ENCODE measurements at places on chromosomes 16 and 17.

- DNase-seq = no peak
Measured at GRCh38 chr17:63082273-63082861, 116.3 kb downstream of the TANC2 start.

DNA sequence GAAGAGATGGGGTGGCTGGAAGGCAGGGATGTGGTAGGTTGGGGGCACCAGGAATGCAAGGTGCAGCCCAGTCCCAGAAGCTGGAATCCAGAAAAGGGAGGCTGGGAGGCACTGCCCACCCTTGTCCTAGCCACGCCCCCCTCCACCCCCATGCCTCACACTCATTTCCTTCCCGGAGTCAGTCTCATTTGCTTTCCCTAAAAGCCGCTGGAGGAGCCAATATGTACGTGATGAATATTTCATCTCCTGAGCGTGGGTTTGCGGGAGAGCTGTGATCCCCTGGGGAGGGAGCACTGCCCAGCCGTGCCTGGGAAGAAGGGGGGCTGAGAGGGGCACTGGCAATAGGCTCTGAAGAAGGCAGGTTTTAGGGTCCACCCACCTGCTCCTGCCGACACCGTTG is 124.5 kb upstream of the LHX1 start:
- no peak for DNase-seq

GRCh38 chr17:81888105-81888987 is 3.0 kb downstream of the ALYREF start:
- DNase-seq = no peak

DNA sequence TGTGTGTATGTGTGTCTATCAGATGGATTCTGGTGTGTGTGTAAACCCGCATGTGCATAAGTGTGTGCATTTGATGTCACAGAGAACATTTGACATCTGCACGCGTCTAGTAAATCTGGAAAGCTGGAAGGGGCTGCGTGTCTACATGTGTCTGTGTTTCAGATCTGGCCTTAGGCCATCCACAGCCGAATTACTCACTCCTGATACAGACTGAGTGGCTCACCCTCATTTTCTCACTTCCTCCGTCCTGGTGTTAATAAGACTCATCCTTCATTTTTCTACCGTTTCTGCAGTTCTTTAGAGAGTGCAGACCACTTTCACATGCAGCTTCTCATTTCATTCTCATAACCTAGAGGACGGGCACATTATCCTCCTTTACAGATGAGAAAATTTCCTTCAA is 491.6 kb downstream of the CDH13 start:
- no peak for DNase-seq

DNA sequence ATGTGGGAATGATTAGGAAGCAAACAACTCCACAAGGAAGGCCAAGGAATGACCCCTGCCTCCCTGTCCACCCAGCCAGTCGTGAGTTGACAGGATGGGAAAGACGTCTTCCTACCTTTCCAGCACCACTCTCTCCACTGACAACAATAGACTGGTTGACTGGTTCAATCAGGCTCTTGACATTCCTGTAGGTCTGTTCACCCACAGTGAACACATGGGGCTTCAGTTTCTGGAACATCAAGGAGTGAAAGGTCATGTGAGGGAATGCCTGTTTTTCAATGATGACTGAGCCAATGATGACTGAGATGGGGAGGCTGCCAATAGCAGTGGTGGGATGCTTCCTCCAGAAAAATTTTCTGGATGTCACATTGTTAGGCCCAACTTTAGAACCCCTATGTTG is 9.6 kb downstream of the MYO19 start:
- DNase-seq = no peak

DNA sequence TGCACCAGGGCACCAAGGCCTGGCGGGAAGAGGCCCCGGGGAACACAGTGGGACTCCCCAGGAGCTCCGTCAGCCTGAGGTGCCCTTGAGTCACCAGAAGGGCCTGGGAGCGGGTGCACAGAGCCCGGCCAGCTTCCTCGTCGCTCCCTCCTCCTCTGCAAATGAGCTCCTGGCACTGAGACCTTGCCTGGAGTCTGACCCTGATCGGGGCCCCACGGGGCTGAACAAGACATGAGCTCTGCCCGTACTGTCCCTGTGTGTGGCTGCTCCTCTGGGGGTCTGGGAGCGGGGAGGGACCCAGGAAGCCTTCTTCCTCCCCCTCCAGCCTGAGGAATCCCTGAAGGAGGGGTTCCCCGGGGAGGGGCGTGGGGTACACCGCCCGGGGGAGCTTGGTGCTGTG is 36.4 kb upstream of the SSTR5 start:
- no peak for DNase-seq

GRCh38 chr16:50195276-50195675 is 42.2 kb downstream of the TENT4B start:
- no peak for DNase-seq

DNA sequence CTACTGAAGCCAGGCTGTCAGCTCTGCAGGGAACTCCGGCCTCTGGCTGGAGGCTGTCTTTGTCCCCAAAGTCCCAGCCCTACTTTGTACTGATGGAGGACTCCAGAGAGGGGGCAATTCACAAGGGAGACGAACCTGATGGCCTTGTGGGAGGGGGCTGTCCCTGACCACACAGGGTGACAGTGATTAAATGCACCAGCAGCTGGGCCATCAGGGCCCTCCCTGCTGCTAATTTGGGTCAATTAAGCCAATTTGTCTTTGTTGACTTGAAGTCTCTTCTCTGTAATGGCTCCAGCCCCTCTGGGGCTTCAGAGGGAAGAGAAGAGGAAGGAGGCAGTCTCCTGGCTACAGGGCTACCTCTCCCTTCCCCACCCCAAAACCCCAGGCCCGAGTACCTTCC is 22.0 kb downstream of the TMEM132E start:
- no peak for DNase-seq

GRCh38 chr16:84048270-84048669 is 5.7 kb upstream of the SLC38A8 start:
- DNase-seq = no peak

DNA sequence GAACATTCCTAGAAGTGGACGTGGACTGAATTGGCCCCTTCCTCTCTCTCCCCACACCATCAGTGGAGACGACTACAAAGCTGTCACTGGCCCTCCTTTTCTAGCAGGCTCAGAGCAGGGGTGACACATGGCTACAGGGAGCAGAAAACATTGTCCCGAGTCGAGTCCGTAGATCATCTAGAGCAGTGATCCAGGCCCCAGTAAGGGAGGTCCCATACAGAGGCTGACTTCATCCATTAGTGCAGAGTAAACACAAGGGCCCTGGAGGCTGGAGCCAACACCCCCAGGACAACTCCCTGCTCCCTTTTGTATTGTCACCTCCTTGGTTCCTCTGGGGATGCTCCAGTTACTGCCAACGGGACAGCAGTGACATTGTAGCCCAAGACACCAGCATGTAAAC is 130.7 kb downstream of the CMIP start:
- no peak for DNase-seq

- DNase-seq = no peak
Measured at GRCh38 chr16:70736465-70737376, 50.9 kb upstream of the MTSS2 start.

DNA sequence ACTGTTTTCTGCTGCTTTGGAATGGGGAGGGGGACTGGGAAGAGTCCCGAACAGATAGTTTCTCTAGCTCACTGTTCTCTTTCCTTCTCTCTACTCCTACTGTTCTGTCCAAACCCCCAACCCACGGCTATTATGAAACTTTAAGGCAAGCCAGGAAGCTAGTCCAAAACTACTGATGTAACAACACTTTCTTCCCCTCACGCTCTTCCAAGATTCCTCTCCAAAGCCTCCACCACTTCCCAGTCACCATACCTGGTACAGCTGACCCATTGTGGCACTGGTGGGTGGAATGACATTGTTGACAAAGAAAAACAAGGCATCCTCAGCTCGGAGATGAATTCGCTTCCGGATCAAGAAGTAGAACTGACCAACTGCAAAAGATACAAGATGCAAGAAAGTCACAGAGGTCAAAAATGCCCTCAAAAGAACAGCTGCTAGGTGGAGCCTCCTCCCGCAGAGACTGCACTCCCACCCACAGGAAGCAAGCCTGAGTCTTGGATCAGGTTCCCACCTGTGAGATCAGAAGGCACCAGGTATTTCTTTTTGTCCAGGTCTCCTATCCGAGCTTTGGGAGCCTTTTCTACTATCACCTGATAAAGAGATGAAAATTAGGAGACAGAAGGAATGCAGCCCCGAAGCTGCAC is 1.0 kb downstream of the GABARAP start:
- no peak for DNase-seq

GRCh38 chr17:17859909-17860765 is 23.4 kb upstream of the SREBF1 start:
- DNase-seq = no peak

DNA sequence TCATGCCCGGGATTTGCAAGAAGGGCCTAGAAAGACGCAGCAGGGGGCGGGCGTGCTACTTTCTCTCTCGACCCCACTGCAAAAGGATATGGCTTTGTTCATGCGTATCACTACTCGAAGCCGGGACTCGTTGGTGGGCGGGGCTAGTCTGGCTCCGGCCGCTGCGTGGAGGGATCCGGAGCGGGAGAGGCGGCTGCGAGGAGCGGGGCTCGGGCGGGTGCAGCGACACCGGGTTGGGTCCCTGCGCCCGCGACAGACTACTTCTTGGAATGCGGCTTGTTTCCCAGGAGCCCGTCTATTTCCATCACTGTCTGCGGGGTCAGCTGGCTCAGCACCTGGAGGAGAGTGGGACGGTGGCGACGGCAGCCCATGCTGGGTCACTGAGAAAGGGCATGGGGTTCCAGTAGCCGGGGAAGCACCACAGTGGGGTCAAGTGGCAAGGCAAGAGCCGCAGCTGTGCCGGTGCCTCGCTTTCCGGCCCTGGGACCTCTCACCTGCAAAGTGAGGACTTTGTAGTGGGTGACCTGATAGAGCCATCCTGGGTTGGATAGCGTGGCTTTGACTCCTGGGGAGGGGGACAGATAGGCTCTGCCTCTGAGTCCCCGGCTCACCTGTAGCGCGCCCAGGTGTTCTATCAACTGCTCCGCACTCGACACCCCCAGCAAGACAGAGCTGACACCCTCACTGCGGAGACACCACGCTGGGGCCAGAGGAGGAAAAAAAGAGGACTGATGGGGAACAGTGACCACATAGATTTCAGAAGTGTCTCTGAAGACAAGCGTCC is 6.6 kb downstream of the KCNAB3 start:
- DNase-seq = no peak

- DNase-seq = no peak
Measured at GRCh38 chr17:6497496-6498221, 53.4 kb downstream of the PIMREG start.

- DNase-seq = no peak
Measured at GRCh38 chr17:73643001-73643851, 1.0 kb downstream of the SDK2 start.

- DNase-seq = no peak
Measured at GRCh38 chr16:81700780-81701165, 78.3 kb upstream of the PLCG2 start.

- no peak for DNase-seq
Measured at GRCh38 chr17:17071531-17072360, 29.5 kb downstream of the MPRIP start.

DNA sequence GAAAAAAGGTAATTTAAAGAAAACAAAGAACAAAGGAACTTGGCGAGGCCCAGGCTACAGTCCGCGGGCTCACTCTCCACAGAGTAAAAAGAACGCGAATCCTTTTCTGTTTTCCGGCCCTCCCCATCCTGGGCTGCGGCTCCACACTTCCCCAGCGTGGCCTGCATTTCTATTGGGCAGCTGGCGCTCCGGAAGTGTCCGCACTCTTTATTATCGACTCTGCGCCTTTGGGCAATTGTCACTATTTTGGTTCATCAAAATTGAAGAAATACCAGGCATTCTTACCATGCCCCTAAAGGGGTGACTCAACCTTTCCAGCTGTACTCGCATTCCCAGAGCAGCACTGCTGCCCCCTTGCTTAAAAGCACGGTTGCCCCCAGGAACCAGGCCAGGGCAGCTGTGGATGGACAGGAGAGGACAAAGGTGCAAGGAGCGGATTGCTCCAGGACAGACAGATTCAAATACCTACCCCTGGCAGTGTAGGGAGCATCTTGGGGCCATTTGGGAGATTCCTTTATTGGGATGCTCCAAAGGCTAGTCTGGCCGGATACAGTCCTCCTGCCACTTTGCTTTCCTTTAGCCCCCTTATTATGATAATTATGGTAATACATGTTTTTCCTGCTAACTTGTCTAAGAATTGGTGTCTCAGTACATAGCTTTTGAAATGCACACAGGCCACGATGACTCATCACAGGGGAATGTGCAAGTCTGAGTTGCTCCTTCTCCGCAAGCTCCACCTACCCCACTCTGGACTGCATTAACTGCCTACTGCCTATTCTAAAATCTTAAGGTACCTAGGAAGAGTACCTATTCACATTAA is 985 bp upstream of the SLFN12 start:
- DNase-seq = no peak

DNA sequence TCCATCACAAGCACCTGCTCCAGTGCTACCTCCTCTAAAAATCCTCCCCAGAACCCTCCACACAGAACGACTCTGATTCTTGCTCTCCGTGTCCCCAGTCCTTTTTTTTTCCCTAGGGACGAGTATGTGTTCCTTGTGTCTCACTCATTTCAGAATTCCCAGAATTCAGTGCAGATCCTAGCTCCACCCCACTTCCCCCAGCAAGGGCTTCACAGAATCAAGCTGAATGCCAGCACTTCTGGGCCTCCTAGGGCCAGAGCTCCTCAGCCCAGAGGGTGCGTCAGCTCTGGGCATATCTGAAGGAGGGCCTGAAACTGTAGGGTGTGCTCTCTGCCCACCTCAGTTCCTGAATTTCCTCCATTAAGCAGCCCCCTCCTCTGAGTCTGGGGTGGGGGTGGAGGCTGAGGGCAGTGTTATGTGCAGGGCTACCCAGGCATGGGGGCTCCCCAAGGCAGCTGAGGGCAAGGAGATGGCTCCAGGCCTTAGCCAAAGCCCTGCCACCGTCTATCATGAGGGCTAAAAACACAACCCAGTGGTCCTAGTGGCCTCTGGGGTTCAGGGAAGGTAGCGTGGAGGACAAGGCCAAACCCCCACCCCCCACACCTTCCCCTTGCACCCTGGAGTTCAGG is 6.5 kb downstream of the UNC119 start:
- no peak for DNase-seq

- DNase-seq = no peak
Measured at GRCh38 chr16:4214215-4214621, 27.7 kb downstream of the SRL start.

GRCh38 chr17:79843816-79844800 is 4.9 kb upstream of the CBX4 start:
- DNase-seq = no peak
